GM04504 (cell line): ENCODE measurements at places on chromosomes 4 and X.

GRCh38 chr4:177441061-177441802, 1.0 kb downstream of the AGA start:
- no peak for DNase-seq

DNA sequence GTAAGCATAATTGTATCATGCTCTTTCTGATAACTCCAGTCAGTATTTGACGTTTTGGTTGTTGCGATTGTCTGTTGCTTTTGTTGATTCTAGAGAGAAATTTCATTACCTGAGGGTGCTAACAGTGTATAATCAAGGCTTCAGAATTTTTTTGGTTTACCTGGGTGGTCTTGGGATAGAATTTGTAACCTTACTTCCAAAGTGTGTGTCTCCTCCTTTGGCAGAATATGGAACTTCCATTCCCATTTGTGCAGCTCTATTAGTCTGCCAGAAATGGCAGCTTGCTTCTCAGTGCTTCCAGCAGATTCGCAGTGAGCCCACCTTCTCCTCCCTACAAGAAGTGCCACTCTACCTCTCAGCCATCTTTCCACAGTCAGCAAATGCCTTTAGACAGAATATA, 5.3 kb downstream of the COPS4 start:
- DNase-seq, result no peak

DNA sequence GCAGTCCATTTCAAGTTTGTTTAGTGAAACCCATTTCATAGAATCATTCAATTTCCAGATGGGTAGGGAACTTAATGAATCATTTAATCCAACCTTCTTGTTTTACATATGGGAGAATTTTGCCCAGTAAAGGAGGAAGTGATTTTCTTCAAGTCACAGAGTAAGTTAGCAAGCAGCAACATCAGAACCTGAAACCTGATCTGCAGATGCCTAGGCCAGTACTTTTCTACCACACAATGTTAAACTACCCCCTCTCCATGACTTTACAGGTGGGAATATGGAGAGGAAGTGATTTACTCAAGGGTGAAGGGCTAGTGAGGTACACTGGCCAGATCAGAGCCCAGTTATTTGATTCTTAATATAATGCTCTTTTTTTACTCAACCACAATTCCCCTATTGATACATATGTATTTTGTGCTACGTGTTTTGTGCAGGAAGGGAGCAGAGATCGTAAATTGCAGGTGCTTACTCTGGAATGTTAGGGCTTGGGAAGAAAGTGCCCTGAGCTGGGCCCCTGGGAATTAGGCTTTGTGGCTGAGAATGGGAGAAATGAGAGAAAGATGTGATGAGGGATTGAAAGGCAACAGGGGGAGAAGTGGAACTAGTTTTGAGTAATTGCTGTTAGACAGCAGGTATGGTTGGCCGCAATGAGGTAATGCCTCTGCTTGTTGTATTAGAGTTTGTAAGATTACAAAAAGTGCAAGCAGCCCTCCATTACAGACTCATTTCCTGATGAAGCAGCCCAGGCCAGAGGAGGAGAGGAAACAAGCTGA, 6.8 kb downstream of the LHFPL1 start:
- no peak for DNase-seq

GRCh38 chr4:113436360-113436759, 325.2 kb downstream of the CAMK2D start:
- DNase-seq, result peak; percentile 61

- no peak for DNase-seq
Measured at GRCh38 chrX:131139072-131139471, 80.9 kb downstream of the ARHGAP36 start.

GRCh38 chrX:40262157-40263013, 164.6 kb upstream of the BCOR start:
- DNase-seq, result peak; percentile 32

- DNase-seq, result no peak
Measured at GRCh38 chrX:104319346-104319745, 64.6 kb upstream of the ESX1 start.

DNA sequence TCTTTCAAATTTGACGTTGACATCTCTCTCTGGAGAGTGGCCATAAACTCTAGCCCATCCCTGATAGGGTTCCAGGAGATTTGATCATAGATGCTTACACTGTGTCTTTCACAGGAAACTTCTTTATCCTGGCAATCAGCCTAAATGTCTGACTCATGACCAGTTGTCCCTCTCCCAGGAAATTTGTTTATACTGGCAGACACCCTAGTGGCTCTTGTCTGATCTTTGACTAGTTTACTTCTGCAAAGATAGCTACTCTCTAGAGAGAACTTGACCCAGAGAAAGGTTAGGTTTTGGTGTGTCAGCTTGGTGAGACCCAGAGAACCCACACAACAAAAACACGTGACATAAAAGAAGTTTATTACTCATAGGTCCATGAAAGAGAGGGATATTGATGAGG, 509.8 kb downstream of the CENPC start:
- DNase-seq, result no peak

- DNase-seq, result no peak
Measured at GRCh38 chr4:155887847-155888570, 15.5 kb upstream of the TDO2 start.

GRCh38 chr4:122243785-122244184, 91.7 kb downstream of the BLTP1 start:
- no peak for DNase-seq

DNA sequence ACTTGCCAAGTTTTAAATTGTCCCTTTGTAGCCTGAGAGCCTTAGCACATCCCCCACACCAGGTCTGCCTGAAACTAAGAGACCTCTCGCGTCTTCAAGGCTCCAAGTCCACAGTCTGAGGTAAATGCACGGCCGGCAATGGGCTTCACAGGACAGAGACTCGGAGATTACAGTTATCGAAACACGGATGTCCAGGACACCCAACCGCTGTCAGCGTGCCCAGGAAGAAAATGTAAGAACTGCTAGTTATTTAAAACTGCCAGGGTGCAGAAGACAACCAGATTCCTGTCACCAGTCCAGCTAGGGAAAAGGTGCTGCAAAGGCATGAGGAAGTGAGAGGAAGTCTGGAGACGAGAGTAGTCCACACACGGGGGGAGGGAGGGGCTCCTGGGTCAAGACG, 28.9 kb downstream of the ZNF827 start:
- DNase-seq, result no peak

DNA sequence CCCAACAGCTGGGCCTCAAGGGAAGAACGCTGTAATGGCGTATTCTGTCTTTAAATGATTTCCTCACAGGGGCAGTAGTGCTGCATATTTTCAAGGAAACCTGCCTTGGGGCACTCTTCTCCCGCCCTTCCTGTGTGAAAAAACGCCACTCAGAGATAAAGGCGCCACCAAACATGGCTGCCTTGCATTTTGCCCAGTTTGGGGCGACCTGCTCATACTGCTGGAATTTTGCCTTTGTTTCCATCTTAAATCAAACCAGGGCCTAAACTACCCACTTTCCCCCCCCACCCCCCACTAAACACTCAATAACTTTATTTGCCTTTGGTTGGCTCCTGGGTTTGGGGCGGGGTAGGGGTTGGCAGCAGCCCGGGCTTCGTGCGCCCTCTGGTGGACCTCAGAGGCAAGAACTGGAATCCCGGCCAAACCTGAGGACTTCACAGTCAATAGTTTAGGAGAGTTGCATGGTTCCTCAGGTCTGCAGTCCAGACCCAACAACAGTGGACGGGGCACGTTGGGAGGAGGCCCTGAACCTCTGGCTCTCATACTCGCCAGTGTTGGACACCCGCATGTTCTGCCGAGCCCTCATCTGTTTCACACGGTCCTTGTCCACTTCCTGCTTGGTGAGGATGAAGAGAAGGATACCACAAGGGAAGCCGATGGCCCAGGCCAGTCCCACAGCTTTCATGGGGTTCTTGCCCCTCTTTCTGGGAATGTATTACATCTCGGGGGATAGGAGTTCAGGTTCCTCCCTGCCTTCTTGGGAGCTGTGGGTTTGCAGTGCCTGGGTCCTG, 220.1 kb upstream of the STK26 start:
- peak; percentile 48 for DNase-seq

- DNase-seq, result no peak
Measured at GRCh38 chr4:41963105-41963504, 18.5 kb upstream of the DCAF4L1 start.

- DNase-seq, result no peak
Measured at GRCh38 chrX:104347860-104348259, 93.1 kb upstream of the ESX1 start.

GRCh38 chr4:15682242-15683142, 865 bp downstream of the FAM200B start:
- DNase-seq, result no peak

DNA sequence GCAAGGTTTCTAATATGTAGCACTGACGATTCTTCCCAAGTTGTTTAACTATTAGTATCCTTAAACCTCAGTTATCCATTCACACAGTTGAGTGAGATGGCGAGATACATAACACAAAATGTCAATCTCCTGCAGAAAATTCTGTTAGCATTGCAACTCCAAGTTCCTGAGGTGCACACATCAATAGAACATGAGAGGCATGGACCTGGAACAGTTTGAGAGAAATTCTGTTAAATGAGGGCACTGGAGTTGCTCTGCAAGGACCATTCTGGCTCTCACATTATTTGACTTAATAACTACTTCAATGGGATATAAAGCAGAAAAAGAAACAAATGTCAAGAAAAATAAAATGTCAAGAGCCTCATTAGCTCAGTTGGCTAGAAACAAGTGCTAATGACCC, 301.2 kb upstream of the DIAPH2 start:
- no peak for DNase-seq

- DNase-seq, result peak; percentile 43
Measured at GRCh38 chrX:149497626-149498025, 7.5 kb downstream of the IDS start.

DNA sequence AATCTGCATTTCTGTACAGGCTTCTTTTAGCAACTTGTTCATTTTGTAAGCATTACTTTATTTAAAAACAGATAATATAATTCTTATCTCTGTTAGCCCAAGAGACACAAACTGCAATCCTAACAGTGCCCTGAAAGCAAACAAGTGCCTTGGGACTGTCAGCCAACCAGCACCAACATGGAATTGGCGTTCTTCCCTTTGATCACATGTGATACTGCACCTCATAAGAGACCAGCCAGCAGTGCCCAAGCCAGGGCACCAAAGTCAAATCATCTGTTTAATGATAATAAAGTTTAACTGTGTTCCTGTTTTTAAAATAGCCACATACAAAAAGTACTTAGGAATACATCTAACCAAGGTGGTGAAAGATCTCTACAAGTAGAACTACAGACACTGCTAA, 223.2 kb downstream of the PRDM5 start:
- no peak for DNase-seq

DNA sequence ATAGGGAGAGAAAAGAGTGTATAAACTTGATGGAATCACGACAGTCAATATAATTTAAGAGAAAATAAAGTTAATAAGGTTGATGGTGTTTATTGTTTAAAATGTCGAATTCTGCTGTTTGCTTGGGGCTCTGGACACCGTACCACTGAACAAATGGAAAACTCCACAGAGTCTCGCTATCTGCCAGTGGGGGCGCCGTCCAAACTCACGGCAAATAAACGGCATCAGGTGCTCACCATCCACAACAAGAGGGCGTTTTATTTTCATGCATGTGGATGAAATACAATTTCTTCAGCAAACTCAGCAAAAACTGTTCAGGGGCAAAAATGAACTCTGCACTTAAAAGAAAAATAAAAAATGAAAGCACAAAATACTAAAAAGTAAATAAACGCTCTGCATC, 46.6 kb upstream of the FAM47C start:
- no peak for DNase-seq

- DNase-seq, result peak; percentile 67
Measured at GRCh38 chr4:140673729-140674128, 82.5 kb downstream of the TBC1D9 start.

- no peak for DNase-seq
Measured at GRCh38 chr4:102819588-102820365, 7.6 kb downstream of the UBE2D3 start.

GRCh38 chr4:173852775-173853174, 322.7 kb upstream of the HAND2 start:
- no peak for DNase-seq

GRCh38 chr4:169906104-169906503, 120.1 kb downstream of the MFAP3L start:
- no peak for DNase-seq

DNA sequence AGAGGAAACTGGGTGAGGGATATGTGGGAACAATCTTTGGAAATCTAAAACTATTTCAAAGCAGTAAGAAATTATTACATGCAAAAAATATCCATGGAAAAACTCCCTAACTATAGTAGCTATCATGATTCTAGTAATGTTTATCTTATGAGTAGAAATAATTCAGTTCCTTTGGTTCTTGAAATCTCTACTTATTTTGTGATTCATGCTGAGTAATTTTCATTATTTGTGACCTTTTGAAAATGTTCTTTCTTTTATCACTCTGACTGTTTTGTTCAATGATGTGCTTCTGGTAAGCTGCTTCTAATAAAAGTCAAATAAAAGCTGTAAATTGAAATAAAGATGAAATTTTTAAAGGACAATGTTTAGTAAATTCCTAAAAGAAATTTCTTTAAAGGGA, 40.4 kb upstream of the MAGEB10 start:
- no peak for DNase-seq

DNA sequence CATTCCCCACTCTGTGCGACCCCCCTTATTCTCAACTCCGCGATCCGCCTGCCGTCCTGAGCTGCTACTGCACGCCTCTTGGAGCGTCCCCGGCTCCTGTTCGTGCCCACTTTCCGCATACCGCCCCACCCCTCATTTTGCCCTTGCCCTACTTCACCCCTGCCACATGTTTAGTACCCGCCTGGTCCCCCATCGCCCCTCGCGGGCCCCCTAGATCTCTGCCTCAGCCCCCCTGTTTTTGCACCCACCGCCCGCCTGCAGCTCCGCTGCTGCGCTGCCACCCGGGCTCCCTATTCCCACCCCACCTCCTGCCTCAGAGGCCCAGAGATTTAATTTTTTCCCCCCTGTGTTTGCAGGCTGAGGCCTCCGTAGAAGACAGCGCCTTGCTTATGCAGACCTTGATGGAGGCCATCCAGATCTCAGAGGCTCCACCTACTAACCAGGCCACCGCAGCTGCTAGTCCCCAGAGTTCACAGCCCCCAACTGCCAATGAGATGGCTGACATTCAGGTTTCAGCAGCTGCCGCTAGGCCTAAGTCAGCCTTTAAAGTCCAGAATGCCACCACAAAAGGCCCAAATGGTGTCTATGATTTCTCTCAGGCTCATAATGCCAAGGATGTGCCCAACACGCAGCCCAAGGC, 1.4 kb downstream of the MAGED1 start:
- DNase-seq, result no peak

DNA sequence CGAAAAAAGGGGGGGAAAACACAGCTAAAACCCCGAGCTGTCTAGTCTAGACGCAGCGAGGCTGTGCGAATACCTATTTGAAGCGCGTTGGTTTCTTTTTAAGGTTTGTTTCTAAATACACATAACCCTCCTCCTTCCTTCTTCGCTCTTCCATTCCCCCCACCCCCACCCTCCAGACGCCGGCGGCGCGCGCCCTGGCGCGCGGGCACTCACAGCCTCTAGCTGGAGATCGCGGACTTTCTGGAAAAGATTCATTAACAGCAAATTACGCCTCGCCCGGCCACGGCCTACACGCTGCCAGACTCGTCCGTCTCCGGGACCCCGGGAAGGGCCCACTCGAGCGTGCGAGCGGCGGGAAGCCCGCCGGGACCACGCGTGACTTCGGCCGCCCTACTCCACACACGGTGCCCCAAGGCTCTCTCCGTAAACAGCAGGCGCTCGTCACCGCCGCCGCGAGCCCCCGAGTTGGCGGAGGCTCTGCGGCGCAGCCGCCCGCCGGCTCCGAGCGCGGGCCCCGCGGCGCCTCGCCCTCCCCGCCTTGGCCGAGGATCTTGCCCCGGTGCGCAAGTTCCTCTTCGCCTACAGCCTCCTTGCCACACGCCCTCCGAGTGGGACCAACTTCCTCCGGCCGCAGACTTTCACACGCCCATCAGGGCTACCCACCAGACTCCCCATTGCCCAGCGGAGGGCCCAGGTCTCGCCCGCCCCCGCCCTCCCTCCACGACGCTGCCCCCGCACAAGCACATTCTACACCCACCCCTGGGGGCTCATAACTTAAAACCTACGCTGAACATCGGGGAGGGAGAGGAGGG, 2.0 kb downstream of the BCOR start:
- DNase-seq, result no peak
